ENCODE measurements at places on chromosomes 5 and 9.

DNA sequence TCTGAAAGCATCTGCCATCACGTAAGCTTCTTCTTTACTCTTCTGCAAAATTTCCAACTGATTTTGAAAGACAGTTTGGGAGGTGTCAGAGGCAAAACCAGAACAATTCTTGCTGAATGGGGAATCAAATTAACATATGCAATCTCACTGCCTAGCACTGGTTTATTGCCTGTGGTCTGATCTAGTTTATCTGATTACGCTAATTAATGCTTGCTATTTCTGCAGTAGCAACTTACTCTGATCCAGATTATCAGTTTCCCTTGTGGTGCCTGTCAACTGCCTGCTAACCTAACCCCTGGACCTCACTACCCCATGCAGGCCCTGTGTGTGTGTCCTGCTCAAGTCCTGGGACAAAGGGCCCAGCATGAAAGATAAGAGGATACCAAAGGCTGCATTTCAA is 40.3 kb downstream of the CCDC125 start:
- no peak for DNase-seq

DNA sequence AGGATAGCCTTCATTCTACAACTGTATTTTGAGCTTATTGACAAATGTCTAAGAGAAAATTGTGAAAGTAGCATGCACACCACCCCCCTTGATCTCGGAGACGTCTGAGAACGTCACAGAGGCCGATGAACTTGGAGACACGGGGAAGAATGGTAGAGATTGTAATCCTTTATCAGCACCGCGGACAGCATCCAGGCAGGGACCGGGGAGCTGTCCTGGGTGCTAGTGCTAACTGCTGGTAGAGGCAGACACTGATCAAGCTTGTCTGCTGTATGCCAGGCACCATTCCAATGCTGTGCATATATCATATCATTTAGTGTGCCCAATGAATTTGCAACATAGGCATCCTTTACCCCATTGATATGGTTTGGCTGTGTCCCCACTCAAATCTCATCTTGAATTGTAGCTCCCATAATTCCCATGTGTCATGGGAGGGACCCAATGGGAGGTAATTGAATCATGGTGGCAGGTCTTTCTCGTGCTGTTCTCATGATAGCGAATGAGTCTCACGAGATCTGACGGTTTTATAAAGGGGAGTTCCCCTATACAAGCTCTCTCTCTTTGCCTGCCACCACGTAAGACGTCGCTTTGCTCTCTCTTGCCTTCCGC is 98.8 kb downstream of the LHX2 start:
- DNase-seq = peak; percentile 8

- no peak for DNase-seq
Measured at GRCh38 chr9:5326893-5327548, 12.7 kb downstream of the RLN1 start.

GRCh38 chr5:1929108-1929991 is 46.6 kb upstream of the IRX4 start:
- no peak for DNase-seq
